Gastroesophageal sphincter (tissue), 4 donors: ENCODE measurements at places on chromosomes 2 and 18.
A peak's percentile ranks its signal among the peaks of the same experiment; 100 is the strongest.

- no peak for ATAC-seq
Measured at GRCh38 chr18:24535527-24536295, 75.3 kb downstream of the HRH4 start.

- no peak for ATAC-seq
Measured at GRCh38 chr18:25469489-25469888, 117.5 kb upstream of the ZNF521 start.

DNA sequence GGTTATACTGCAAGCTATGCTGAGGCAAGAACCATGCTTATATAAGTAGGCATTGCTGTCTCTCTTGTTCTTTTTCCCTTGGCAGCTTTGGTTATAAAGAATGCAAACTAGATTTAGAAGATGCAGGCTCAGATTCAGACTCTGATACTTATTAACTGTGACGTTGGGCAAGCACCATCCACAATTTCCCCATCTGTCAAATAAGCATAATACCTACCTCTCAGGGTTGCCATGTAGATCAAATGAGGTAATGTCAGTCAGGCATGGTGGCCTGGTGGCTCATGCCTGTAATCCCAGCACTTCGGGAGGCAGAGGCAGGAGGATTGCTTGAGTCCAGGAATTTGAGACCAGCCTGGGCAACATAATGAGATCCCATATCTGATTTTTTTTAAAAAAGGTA is 21.7 kb downstream of the ITGAV start:
- ATAC-seq, result no peak

DNA sequence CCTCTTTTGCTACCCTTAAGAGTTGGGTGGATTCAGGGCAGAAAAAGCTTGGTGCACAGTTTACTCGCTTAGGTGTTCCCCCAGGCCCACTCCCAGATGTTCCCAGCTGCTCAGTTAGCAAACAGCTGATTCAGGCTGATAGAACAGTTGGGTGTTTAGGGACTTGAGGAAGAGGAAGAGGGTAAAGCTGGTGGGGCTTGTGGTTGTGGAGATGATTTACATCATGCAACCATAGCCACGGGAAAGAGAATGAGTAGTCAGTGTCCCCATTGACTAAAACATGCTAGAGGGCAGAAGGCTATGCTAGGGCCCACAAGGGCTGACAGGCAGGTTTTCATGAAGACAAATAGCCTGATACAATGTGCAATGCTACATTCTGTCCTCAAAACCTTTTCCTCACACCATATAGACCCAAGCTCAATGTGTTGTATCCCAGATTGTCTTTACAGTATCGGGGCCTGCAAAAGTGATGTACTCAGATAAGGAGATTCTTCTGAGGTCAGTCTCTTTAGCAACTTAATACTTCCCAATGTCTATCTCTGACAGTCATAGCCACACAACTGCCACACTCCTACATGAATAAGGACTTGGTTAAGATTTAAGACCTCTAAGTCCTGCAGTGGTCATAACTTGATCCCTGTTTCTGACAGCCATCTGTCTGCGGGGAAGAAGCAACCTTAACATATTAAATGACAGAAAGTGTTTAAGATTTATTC is 15.6 kb downstream of the COLEC12 start:
- ATAC-seq, result no peak

- peak; percentile 73 for ATAC-seq
Measured at GRCh38 chr2:219769090-219769910, 141.9 kb downstream of the SLC4A3 start.

- ATAC-seq, result no peak
Measured at GRCh38 chr2:176147210-176147799, 4.0 kb upstream of the HOXD4 start.

DNA sequence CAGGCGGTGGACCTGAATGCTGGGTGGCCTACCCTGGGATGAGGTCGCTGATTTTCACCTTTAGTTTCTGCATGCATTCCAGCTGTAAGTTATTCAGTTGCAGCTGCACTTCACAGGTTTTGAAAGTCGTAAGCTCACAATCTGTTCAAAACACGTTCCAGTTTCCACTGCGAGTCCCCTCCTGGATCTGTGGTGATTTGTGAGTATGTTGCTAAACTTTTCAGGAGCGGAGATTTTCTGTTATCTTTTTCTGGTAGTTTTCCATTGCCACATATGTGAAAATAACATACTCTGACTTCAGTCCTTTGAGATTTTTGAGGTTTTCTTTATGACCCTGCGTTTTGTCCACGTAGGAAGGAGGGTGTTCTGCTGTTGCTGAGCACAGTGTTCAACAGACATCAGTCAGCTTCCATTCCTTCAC is 102.1 kb downstream of the SNTG2 start:
- ATAC-seq, result no peak

DNA sequence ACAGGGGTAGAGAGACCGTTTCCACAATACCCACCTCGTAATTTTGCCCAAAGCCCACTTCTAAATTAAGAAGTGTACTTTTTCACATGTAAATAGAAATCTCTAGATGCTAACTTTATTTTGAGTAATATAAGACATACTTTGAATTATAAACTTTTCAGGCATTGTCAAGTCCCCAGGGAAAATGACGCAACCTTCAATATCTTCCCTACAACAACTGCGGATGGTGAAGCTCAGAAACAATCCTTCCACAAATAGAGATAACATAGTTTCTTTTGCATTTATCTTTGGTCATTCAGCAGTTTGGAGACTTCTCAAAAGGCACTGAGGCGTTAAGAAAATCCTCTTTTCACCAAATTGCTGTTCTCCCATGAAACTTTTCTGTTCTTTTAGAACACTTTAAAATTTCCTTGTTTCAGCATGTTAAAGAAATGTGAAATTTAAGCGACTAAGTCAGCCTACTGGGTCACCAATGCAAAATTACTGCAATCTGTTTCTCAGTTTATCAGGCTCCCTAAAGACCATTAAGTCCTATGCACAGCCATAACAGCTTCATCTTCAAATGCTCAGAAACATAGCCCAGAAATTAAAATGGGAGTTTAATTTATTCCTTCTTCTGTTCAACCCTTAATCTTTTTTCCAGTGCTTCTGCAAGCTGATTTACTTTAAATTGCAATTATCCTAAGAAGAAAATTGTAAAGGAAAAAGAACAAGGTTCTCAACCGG is 118.3 kb upstream of the DNAJC10 start:
- ATAC-seq, result no peak

DNA sequence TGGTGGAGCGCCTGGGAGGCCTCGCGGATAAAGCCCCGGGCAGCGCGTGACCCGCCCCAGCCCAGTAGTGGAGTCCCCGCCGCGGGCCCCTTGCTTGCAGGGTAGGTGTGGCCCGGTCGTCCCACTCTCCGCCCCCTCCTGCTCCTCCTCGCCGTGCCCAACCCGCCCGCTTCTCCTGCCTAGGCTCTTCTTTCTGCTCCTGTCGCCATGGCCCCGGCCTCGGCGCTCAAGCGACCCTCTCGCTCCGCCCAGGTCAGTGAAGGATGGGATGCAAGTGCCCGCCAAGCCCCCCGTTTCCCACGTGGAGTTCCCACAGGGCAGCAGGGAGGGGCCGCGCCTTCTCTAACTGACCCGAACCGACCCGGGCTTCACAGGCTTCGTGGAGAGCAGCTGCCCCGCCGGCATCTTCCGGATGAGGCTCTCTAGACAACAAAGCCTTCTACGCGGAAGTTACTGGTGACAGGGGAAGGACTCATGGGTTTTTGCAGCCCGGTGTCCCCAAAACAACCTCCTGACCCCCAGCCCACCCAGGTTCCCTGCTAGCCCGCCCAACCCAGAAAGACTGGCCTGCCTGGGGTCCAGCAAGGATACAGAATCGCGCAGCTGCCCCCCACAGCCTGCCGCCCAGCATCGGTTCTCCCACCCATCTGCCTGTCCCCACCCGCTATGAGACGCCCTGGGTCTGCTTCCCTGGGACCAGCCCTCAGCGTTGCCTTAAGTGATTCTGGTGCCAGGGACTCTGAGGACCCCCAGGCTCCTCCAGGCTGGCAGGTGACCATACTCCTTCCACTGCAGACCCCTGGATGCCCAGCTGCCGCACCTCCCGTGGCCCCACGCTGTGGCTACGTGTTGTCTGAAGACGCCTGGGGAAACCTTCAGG is 32.8 kb downstream of the TTC32 start:
- ATAC-seq, result peak; percentile 78

GRCh38 chr18:74507097-74507881 is 11.1 kb downstream of the CNDP2 start:
- ATAC-seq, result no peak

DNA sequence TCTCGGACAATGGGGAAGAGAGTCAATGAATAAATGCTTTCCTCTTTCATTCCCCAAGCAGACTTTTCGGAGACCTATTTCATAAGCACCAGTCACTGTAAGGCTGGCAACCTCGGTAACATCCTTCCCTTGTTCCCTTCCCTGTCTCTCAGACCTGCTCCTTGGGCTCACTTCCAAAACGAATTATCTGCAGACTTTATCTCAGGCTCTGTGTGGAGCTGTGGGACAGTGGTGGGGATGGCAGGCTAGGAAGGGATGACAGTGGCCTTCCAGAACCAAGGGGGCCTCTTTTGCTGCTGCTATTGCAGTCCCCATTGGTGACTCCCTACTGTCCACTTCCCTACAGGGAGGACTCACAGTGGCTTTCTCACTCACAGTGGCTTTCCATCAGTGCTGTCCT is 185.6 kb upstream of the MEX3C start:
- no peak for ATAC-seq

DNA sequence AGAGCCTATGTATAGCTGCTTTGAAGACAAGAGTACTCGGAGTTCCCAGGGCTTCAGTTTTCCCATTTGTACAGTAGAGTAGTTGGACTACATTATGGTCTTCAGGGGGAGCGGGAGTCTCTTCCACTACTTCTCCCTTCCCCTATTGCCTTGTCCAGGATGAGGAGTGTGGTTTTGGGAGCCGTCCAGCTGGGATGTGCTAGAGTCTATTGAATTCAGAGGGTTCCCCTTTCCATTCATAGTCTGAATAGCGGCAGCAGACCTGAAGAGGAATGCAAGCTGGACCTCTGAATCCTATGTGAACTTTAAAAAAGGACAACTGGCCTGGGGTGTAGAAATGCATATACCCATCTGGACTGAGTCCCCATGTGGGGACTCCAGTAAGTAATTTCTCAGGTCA is 43.5 kb upstream of the EPG5 start:
- ATAC-seq, result no peak

GRCh38 chr18:21550510-21550970 is 50.0 kb downstream of the ESCO1 start:
- ATAC-seq, result no peak

GRCh38 chr2:4499316-4500030 is 796.1 kb downstream of the DCDC2C start:
- ATAC-seq, result no peak

GRCh38 chr2:106863387-106863786 is 22.6 kb downstream of the ST6GAL2 start:
- peak; percentile 39 for ATAC-seq

DNA sequence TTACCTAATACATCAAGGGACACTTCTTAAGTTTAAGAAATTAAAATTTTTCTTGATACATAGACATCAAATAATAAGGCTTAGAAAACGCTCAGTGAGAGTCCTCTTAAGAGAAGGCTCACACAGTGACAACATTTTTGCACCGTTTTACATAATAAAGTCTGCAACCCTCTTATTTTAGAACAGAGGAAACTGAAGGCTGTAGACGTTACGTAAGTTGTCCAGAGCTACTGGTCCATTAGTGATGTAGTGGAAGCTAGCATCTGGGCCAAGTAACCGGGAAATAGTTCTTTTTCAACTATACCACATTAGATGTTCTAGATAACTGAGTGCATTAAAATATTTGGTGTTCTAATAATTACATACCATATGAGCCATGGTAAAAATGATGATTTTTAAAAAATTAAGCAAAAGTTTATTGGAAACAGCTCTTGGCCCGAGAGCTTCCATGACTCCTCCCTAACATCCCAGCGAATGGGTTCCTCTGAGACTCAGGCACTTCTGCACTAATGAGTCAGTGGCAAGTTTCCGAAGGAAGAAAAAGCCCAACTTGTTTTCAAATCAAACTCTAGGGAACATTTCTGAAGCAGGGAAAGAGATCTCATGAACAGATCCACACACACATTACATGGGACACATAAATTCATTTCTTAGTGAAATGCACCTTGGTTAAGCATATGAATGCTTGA is 232.6 kb upstream of the PXDN start:
- no peak for ATAC-seq
